Breast epithelium (tissue), 4 donors: ENCODE measurements at places on chromosomes 1 and 21.
A peak's percentile ranks its signal among the peaks of the same experiment; 100 is the strongest.

DNA sequence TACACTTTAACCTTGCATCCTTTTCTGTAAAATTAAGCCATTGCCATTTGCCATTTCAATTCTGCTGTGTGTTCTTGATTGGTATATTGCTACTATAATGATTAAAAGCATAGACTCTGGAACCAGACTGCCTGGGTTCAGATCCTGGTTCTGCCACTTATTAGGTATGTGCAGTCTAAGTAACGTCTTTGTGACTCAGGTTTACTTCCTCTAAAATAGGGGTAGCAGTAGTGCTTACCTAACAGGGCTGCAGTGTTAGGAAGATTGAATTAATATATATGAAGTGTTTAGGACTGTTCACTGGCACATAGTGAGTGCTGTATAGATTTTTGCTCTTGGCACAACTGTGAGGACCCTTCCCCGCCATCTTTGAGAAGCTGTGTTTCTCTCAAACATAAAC, 4.4 kb downstream of the CDC42 start:
- no peak overlapping the region for H3K27ac ChIP-seq
- H3K4me1 ChIP-seq, result peaks cover 8% of the 10 kb centered on the region
- no peaks in the 10 kb centered on the region for H3K36me3 ChIP-seq
- H3K27me3 ChIP-seq, result no peaks in the 10 kb centered on the region

- no peak for DNase-seq
- H3K36me3 ChIP-seq, result no peaks in the 10 kb centered on the region
- no peaks in the 10 kb centered on the region for H3K4me1 ChIP-seq
- no peak overlapping the region for H3K4me3 ChIP-seq
These were observed 19.2 kb downstream of the SPRTN start for GRCh38 chr1:231357187-231357772.

DNA sequence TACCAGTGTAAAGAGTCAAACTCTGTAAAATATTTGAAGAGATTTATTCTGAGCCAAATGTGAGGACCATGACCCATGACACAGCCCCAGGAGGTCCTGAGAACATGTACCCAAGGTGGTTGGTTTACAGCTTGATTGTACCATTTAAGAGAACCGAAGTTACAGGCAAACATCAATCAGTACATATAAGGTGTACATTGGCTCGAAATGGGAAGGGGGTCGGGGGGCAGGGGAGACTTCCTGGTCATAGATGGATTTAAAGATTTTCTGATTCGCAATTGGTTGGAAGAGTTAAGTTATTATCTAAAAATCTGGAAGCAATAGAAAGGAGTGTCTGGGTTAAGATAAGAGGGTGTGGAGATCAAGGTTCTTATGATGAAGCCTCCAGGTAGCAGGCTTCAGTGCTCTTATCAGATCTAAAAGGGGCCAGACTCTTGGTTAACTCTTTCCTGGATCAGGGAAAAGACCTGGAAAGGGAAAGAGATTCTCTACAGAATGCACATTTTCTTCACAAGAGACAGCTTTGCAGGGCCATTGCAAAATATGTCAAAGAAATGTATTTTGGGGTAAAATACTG, 47.5 kb upstream of the NTPCR start:
- no peaks in the 10 kb centered on the region for H3K36me3 ChIP-seq
- H3K27me3 ChIP-seq, result no peaks in the 10 kb centered on the region
- DNase-seq, result no peak
- H3K27ac ChIP-seq, result no peak overlapping the region
- H3K4me1 ChIP-seq, result peaks cover 3% of the 10 kb centered on the region

GRCh38 chr21:45949928-45950739, 31.4 kb upstream of the COL6A1 start:
- peaks cover 12% of the 10 kb centered on the region for H3K4me1 ChIP-seq
- H3K27me3 ChIP-seq, result peaks cover 5% of the 10 kb centered on the region
- no peaks in the 10 kb centered on the region for H3K36me3 ChIP-seq
- H3K4me3 ChIP-seq, result peak overlapping the region; percentile 60

GRCh38 chr21:16751695-16752474, 761.0 kb upstream of the CXADR start:
- no peaks in the 10 kb centered on the region for H3K36me3 ChIP-seq
- H3K4me1 ChIP-seq, result no peaks in the 10 kb centered on the region
- no peak overlapping the region for H3K27ac ChIP-seq
- DNase-seq, result no peak
- no peak overlapping the region for H3K4me3 ChIP-seq

DNA sequence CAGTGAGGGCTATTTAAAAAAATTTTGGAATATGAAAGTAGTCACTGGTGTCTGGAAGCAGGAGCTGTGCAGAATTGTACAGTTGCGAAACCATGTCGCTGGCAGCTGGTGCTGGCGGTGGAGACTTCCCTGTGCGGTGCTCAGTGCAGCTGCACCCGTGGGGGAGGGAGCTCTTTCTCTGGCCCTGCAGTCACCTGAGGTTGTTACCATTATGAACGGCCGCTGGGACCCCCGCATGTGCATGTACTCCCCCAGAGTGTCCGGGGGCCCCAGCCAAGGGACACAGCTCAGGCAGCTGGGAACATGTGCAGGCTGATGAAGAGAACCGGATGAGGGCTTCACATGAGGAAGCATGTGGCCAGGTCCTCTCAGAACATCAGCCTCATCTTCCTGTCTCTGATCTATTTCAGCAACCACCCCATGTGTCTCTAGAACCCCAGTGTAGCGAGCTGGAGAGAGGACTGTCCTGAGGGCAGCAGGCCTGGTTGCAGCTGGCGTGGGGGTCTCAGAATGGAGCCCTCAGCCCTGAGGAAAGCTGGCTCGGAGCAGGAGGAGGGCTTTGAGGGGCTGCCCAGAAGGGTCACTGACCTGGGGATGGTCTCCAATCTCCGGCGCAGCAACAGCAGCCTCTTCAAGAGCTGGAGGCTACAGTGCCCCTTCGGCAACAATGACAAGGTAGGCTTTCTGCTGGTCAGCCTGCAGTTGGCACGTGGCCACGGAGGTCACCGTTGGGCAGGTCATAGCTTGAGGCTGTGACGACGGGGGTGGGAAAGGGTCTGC, at the start of gene TRPM2:
Gene TRPM2 (plus strand): TSS at position 431 of the 780 bp plus-strand sequence. CDS start 80 bp downstream, at position 511.
- H3K27me3 ChIP-seq, result peaks cover 18% of the 10 kb centered on the region
- no peak for DNase-seq
- H3K27ac ChIP-seq, result no peak within 1 kb of the TSS

GRCh38 chr1:199157494-199157893, 518.7 kb downstream of the PTPRC start:
- no peaks in the 10 kb centered on the region for H3K36me3 ChIP-seq
- H3K27me3 ChIP-seq, result no peaks in the 10 kb centered on the region
- DNase-seq, result no peak

- H3K27me3 ChIP-seq, result no peaks in the 10 kb centered on the region
- no peaks in the 10 kb centered on the region for H3K36me3 ChIP-seq
- DNase-seq, result no peak
- H3K4me3 ChIP-seq, result no peak overlapping the region
These were observed 8.1 kb downstream of the IL6R start for GRCh38 chr1:154413177-154413783.

DNA sequence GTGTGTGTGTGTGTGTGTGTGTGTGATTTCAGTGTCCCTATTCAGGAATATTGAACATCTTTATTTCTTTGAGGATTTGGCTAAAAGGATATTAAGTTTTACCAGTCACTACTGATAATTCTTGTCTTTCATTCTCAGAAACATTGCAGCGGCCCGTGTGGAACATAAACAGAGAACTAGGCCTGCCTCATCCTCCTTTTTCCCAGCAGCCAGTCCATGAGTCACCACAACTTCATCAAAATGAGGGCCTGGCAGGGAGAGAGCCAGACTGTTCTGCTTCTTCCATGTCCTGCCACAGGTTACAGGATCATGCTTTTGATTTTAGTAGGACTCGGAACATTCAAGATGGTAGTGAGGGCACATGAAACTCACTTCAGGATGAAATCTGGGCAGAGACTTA, 50.7 kb downstream of the LRIG2 start:
- no peak overlapping the region for H3K4me3 ChIP-seq
- H3K27ac ChIP-seq, result no peak overlapping the region
- DNase-seq, result no peak
- no peaks in the 10 kb centered on the region for H3K4me1 ChIP-seq
- H3K27me3 ChIP-seq, result no peaks in the 10 kb centered on the region

DNA sequence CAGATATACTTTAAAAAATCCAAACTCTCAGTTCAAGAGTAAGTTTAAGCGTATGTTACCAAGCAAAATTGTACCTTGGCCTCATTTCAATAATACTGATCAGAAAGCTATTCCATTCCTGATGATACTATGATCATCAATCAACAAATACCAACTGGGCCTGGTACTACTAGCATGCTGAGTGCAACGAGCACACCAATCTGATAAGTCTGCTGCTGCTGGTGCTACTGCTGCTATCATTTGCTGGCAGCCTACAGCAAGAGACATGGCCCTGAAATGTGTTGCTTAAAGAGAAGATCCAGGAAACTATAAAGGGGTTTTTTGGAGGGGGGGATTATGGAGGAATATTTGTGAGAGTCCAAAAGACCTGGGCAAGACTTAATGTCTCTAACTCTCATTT, 39.7 kb downstream of the NME7 start:
- H3K4me1 ChIP-seq, result no peaks in the 10 kb centered on the region
- H3K27me3 ChIP-seq, result no peaks in the 10 kb centered on the region
- H3K4me3 ChIP-seq, result no peak overlapping the region
- no peaks in the 10 kb centered on the region for H3K36me3 ChIP-seq
- no peak for DNase-seq
